ENCODE measurements at places on chromosomes 11 and 22.

DNA sequence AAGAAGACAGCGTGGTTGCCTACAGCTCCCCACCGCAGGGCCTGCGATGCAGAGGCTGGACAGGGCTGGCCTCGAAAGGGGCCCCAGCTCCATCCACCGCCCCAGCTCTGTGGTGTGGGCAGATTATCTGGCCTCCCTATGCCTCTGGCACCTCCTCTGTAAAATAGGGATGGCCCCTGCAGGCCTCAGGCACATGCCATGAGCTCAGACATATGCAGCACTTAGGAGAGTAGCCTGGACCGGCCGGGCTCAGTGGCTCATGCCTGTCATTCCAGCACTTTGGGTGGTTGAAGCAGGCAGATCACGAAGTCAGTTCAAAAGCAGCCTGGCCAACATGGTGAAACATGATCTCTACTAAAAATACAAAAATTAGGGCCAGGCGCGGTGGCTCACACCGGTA lies 7.4 kb downstream of the APOBEC3D start:
- no peak for DNase-seq

DNA sequence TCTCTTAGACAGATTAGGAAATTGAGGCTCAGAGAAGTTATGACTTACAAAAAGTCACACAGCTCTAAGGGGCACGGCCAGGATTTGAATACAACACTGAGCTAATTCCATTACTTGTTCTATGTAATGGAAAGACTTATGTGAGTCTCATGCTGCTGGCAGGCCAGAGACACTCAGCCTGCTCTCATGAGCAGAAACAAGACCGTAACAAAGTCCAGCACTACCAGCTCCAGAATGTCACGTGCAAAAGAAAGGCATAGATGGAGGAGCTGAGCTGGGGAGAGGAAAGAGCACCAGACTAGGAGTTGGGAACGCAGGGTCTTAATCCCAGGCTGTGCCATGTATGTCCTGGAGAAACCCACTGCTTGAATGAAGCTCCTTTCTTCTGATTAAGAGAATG lies 1.8 kb downstream of the CHRDL2 start:
- DNase-seq, result no peak

DNA sequence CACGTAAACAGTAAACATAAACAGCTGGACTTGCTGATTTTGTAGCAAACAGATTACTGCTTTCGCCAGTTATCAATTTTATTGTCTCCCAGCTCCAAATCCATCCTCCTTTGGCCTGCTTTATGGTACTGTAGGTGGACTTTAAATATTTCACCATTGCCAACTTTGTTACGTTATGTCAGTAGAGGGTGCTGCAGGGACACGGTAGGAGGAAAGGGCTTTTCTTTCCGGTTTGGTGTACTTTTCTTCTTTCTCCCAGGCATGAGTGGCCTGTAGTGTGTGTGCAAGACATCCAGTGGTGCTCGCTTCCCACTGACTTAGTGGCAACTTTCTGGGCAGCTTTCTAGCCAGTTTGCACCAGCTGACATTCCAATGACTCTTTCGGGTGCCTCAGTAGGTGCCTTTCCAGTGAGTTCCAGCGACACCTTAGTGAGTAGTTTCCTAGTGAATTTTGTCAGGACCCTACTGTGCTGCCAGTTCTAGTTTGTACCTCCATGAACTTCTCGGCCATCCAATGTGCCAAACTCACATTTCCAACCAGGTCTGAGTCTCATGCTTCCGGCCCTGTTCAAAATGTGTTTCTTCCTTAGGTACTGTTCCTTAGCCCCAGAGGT lies 267.6 kb upstream of the TENM4 start:
- peak; percentile 76 for DNase-seq

DNA sequence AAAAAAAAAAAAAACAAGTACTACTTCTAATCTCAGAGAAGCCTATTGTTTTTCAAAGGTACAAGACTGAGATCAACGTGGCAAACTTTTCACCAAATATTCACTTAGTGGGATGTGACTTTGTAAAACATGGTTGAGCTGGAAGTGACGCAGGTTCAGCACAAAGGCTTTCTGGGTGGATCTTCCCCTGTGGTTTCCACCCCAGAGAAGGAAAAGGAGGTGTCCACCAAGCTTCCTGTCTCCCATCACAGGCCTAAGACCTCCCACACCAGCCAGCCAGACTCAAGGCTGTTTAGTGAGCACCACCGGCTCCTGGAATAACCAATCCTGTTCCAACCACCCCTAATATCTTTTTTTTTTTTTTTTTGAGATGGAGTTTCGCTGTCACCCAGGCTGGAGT lies 5.7 kb downstream of the TMEM184B start:
- no peak for DNase-seq

GRCh38 chr11:8365216-8365941 lies 101.7 kb upstream of the LMO1 start:
- DNase-seq, result peak; percentile 29

GRCh38 chr11:15347969-15348734 lies 233.4 kb downstream of the INSC start:
- DNase-seq, result no peak
